ENCODE measurements at places on chromosomes 6 and 20. TPM values are rescaled to one million over a fixed set of nuclear protein-coding genes. Genes with fewer than 3 reads are reported as not detected.
A peak's percentile ranks its signal among the peaks of the same experiment; 100 is the strongest.

DNA sequence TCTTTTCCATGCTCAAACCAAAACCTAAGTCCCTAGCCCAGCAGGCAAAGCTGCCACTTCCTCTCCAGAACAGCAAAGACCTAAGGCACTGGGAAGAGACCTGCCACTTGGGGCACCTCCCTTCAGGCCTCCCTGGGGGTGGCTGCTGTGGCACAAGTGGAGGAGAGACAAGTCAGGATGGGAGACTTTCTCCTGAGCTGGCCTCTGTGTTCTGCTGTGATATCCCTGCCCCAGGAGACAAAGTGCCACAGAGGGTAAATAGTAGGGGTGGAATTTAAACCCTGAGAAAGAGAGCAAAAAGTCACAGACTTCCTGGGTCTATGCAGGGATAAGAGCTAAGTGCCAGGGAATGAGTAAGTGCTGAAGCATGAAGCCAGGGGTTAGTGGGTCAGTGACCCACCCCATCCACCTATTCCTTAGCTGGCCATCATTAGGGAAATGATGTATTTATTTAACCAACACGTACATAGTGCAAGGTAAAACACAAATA lies 84.2 kb downstream of the MRPL14 start:
- no peak overlapping the region for H3K27ac ChIP-seq
- peaks cover 20% of the 10 kb centered on the region for H3K4me1 ChIP-seq
- H3K4me3 ChIP-seq = no peak overlapping the region

The VARS1 gene
- 102 TPM for total RNA-seq

The CCDC170 gene
- 0.05 TPM for total RNA-seq

The ZFAND3 gene
- total RNA-seq = 48.3 TPM

DNA sequence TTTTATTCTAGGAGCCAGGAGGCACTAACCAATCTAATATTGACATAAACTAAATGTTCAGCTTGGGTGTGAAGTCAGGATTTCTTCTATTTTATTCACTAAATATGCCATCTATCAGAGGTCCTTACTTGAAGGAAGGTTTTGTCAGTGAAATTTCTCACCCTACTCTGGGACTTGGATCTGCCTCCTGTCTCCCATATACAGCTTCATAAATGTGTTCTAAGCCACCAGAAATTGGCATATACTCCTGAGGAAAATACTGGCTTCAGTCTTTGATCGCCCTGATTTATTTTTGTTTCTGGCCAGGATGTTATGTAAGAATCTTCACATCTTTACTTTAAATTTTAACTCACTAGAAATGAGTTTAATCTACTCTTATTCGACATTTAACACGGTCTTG lies 647.7 kb downstream of the C6orf118 start:
- H3K4me3 ChIP-seq = no peak overlapping the region
- H3K27me3 ChIP-seq = no peaks in the 10 kb centered on the region
- H3K27ac ChIP-seq = no peak overlapping the region
- no peak for DNase-seq
- no peaks in the 10 kb centered on the region for H3K4me1 ChIP-seq

DNA sequence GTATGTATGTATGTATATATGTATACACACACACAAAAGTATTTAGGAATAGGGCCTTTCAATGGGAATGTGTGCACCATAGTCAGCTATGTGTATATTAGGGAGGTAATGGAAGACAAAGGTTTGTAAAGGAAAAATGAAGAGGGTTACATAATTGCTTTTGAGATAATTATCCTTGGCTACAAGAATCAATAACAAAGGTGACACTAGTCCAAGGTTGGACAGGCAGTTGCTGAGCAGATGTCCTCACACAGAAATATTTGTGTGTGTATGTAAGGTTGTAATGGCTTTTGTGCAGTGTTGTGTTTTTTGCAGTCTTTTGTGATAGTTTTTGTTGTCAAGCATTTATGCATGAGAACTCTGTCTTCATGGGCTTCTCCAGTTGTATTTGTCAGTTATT lies 157.9 kb upstream of the MARCKS start:
- H3K4me3 ChIP-seq = no peak overlapping the region
- no peaks in the 10 kb centered on the region for H3K4me1 ChIP-seq
- no peaks in the 10 kb centered on the region for H3K36me3 ChIP-seq
- H3K27ac ChIP-seq = no peak overlapping the region
- DNase-seq = no peak

The ENPP5 gene
- total RNA-seq = 9.9 TPM

The PRR18 gene
- not detected for total RNA-seq

The CEP250 gene
- total RNA-seq = 13.3 TPM

DNA sequence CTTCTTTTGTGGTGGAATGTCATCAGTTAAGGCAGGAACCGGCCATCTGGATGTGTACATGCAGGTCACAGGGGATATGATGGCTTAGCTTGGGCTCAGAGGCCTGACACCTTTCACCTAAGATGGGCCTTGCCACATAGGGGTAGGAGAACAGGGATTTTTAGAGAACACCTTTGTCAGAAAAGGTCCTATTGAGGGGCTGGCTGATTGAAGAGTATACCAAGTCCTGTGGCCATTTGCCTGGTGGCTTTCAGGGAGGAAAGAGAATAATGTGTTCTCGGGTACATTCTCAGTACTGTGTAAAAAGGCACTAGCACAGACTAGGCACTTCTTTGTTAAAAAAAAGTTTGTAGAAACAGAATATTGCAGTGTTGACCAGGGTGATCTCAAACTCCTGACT lies 26.4 kb downstream of the GMPR start:
- DNase-seq = no peak
- H3K4me1 ChIP-seq = peaks cover 19% of the 10 kb centered on the region
- H3K4me3 ChIP-seq = no peak overlapping the region
- H3K27me3 ChIP-seq = no peaks in the 10 kb centered on the region

GRCh38 chr20:20174089-20174835 lies 121.9 kb downstream of the CFAP61 start:
- peaks cover 40% of the 10 kb centered on the region for H3K36me3 ChIP-seq
- no peaks in the 10 kb centered on the region for H3K4me1 ChIP-seq
- H3K27ac ChIP-seq = no peak overlapping the region
- H3K4me3 ChIP-seq = no peak overlapping the region

GRCh38 chr6:17149571-17149970 lies 47.7 kb downstream of the STMND1 start:
- H3K27ac ChIP-seq = no peak overlapping the region
- H3K4me3 ChIP-seq = no peak overlapping the region
- H3K36me3 ChIP-seq = no peaks in the 10 kb centered on the region
- H3K27me3 ChIP-seq = no peaks in the 10 kb centered on the region
- no peak for DNase-seq

The ASIP gene
- total RNA-seq = not detected

The CST4 gene
- not detected for total RNA-seq

The FAM217A gene
- not detected for total RNA-seq

The MDFI gene
- not detected for total RNA-seq

The APOBEC2 gene
- 315 TPM for total RNA-seq

GRCh38 chr20:59752704-59753460 lies 148.5 kb downstream of the PHACTR3 start:
- H3K4me1 ChIP-seq = no peaks in the 10 kb centered on the region
- no peak for DNase-seq
- no peaks in the 10 kb centered on the region for H3K36me3 ChIP-seq
- H3K27ac ChIP-seq = no peak overlapping the region

- no peaks in the 10 kb centered on the region for H3K4me1 ChIP-seq
- H3K36me3 ChIP-seq = no peaks in the 10 kb centered on the region
- DNase-seq = no peak
- H3K4me3 ChIP-seq = no peak overlapping the region
- peaks cover 3% of the 10 kb centered on the region for H3K27me3 ChIP-seq
Observed at GRCh38 chr6:36263390-36264000, 6.4 kb upstream of the PNPLA1 start.

DNA sequence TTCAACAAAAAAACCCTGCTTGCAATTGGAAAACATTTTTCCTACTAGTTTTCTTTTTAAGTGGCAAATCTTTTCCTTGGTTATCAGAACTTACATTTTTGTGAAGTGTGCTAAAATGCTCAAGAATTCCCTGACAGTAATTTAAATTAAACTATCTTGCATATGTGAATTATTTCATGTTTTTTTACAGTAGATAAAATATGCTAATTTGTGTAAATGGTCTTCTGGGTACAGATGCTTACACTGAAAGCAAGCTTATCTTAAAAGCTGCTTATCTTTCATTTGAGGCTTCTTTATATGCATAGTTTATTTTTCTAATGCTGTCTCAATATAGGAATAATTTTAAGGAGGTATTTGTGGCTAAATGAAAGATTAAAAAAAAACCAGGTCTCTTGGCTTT lies 403.0 kb upstream of the FLRT3 start:
- no peak for DNase-seq
- no peak overlapping the region for H3K27ac ChIP-seq
- no peaks in the 10 kb centered on the region for H3K36me3 ChIP-seq
- H3K27me3 ChIP-seq = no peaks in the 10 kb centered on the region
- H3K4me1 ChIP-seq = no peaks in the 10 kb centered on the region

The BEND6 gene
- 0.27 TPM for total RNA-seq

- peaks cover 26% of the 10 kb centered on the region for H3K4me1 ChIP-seq
- H3K36me3 ChIP-seq = no peaks in the 10 kb centered on the region
- H3K27me3 ChIP-seq = no peaks in the 10 kb centered on the region
- DNase-seq = no peak
Observed at GRCh38 chr6:14542670-14543366, 425.2 kb downstream of the CD83 start.

DNA sequence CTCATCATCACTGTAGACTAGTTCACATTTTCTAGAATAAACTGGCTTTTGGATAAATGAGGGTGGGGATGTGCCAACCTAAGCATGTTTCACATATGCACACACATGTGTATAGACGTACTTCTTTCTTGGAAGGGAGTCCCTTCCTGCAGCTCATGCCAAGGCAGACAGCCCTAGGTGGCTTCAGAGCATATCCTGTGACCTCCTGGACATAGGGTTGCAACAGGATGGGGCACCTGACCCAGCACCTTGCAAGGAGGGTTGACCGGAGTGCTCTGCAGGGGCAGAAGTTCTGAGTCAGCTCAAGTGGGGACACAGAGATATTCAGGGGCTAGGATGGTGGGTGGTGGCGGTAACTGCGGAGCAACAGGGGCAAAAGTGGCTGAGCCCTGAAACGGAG lies 68.6 kb upstream of the RALGAPA2 start:
- H3K36me3 ChIP-seq = no peaks in the 10 kb centered on the region
- H3K27me3 ChIP-seq = no peaks in the 10 kb centered on the region
- peak; percentile 38 for DNase-seq

The LY6G5B gene
- total RNA-seq = 0.19 TPM

- no peak overlapping the region for H3K4me3 ChIP-seq
- no peak overlapping the region for H3K27ac ChIP-seq
- DNase-seq = no peak
- no peaks in the 10 kb centered on the region for H3K27me3 ChIP-seq
- H3K4me1 ChIP-seq = no peaks in the 10 kb centered on the region
Observed at GRCh38 chr6:154986787-154987235, 8.3 kb upstream of the TIAM2 start.

GRCh38 chr20:7829031-7829430 lies 111.2 kb downstream of the HAO1 start:
- H3K27me3 ChIP-seq = no peaks in the 10 kb centered on the region
- H3K36me3 ChIP-seq = no peaks in the 10 kb centered on the region
- H3K27ac ChIP-seq = no peak overlapping the region

GRCh38 chr20:15814911-15815310 lies 758.3 kb downstream of the KIF16B start:
- H3K4me3 ChIP-seq = no peak overlapping the region
- H3K27ac ChIP-seq = no peak overlapping the region

- H3K4me3 ChIP-seq = peak overlapping the region; percentile 69
- peak overlapping the region; percentile 97 for H3K27ac ChIP-seq
- peaks cover 30% of the 10 kb centered on the region for H3K4me1 ChIP-seq
Observed at GRCh38 chr20:62123450-62124118, 1.3 kb downstream of the LSM14B start.

The DPPA5 gene
- not detected for total RNA-seq

The FRK gene
- total RNA-seq = 1.3 TPM

- H3K4me1 ChIP-seq = peaks cover 8% of the 10 kb centered on the region
- no peak overlapping the region for H3K27ac ChIP-seq
- no peaks in the 10 kb centered on the region for H3K27me3 ChIP-seq
- H3K4me3 ChIP-seq = no peak overlapping the region
Observed at GRCh38 chr6:14721103-14721758, 524.6 kb upstream of the JARID2 start.

DNA sequence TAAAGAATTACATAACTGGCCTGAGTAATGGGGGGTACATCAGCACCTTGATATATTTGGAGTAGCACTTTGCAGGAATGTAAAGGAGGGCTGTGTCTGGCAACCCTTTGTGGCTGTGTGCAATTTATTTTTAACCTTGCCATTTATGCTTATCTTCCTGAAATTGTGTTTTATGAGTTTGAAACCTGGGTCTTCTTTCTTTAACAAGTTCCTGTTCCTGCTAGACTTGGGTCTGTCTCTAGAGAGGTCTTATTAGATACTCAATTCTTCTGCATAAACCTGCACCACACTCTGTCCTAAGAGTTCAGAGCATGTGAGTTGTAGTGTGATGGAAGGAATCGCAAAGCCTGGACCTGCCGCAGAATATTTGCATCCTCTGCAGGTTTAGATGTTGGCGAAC lies 181.0 kb downstream of the JARID2 start:
- H3K27me3 ChIP-seq = no peaks in the 10 kb centered on the region
- no peak overlapping the region for H3K27ac ChIP-seq
- H3K4me3 ChIP-seq = no peak overlapping the region
- no peak for DNase-seq

DNA sequence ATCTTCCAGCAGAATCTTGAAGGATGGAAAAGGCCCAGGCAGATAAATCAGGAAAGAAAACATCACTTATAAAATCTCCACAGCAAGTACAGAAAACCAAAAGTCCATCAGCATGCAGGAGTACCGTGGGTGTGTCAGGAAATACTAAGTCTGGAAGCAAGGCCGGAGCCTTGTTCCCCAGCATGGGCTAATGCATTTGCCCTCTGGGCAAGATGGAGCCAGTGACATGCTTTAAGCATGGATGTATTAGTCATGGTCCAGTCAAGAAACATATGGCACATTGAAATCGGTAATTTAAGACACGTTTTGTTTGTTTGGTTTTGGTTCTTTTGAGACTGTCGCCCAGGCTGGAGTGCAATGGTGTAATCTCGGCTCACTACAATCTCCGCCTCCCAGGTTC lies 506.0 kb upstream of the JARID2 start:
- no peaks in the 10 kb centered on the region for H3K4me1 ChIP-seq
- H3K36me3 ChIP-seq = no peaks in the 10 kb centered on the region
- no peaks in the 10 kb centered on the region for H3K27me3 ChIP-seq
- H3K27ac ChIP-seq = no peak overlapping the region

The QKI gene
- total RNA-seq = 283 TPM

The CST1 gene
- total RNA-seq = not detected

The CCM2L gene
- 2.2 TPM for total RNA-seq

GRCh38 chr20:51108638-51109363 lies 85.9 kb upstream of the KCNG1 start:
- no peaks in the 10 kb centered on the region for H3K36me3 ChIP-seq
- no peak overlapping the region for H3K4me3 ChIP-seq
- no peaks in the 10 kb centered on the region for H3K4me1 ChIP-seq
- DNase-seq = no peak
- no peaks in the 10 kb centered on the region for H3K27me3 ChIP-seq
